ENCODE measurements at places on chromosomes 4 and X.

- DNase-seq, result no peak
These were observed 25.2 kb upstream of the BCLAF3 start for GRCh38 chrX:20015945-20016615.

DNA sequence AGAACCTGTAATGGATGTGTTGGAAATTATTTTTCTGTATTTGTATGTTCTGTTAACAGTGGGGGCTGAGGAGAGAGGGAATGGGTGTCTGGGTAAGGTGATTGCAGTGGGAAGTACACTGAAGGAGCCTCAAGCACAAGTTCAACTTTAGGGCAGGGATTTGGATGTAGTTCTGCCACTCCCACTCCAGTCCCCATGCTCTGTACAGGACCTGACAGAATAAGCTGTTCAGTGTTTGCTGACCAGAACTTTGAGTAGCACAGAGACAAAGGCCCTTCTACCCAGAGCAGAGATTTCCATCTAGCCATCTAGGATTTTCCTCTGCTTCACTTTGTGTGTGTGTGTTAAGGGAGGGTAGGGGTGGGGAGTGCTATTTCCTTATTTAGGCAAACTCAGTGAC is 49.2 kb downstream of the VSIG4 start:
- DNase-seq, result no peak

DNA sequence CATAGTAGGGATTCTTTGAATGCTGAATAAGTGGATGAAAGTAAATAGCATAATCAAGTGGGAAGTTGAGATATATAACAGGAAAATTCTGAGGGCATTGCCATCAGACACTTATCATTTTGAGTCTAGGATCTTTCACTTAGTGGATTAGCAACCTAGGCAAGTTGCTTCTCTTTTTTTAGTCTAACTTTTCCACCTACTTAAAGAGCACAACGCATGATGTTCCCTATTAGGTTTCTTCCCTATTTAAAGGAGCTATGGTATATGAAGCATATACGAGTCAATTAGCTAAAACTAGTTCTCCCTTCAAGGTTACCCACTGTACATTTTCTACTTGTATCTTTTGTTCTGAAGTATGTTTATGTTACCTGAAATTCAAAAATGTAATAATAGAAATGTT is 67.1 kb upstream of the HS3ST1 start:
- DNase-seq, result no peak

GRCh38 chr4:185738820-185739219 is 73.2 kb downstream of the SORBS2 start:
- no peak for DNase-seq

- DNase-seq, result no peak
These were observed 17.0 kb upstream of the DCLK2 start for GRCh38 chr4:150061086-150061776.

- DNase-seq, result no peak
These were observed 4.6 kb downstream of the DUSP9 start for GRCh38 chrX:153651540-153652079.

Measured in progenitor cell of endocrine pancreas (in vitro differentiated cells).